ENCODE measurements at places on chromosomes 4 and X. TPM values are rescaled to one million over a fixed set of nuclear protein-coding genes. Genes with fewer than 3 reads are reported as not detected.

The OPRPN gene
- total RNA-seq: not detected

GRCh38 chrX:19535476-19535875, 20.2 kb upstream of the MAP3K15 start:
- no peaks in the 10 kb centered on the region for H3K4me1 ChIP-seq
- no peaks in the 10 kb centered on the region for H3K27me3 ChIP-seq
- no peak overlapping the region for H3K27ac ChIP-seq
- DNase-seq: peak; percentile 11

GRCh38 chrX:41981481-41982013, 58.2 kb upstream of the CASK start:
- H3K4me3 ChIP-seq: no peak overlapping the region
- H3K27me3 ChIP-seq: peaks cover 1% of the 10 kb centered on the region
- H3K4me1 ChIP-seq: peaks cover 10% of the 10 kb centered on the region
- H3K36me3 ChIP-seq: no peaks in the 10 kb centered on the region
- DNase-seq: no peak
- H3K27ac ChIP-seq: no peak overlapping the region

GRCh38 chr4:65968831-65969558, 298.7 kb upstream of the EPHA5 start:
- no peak for DNase-seq
- H3K4me1 ChIP-seq: peaks cover 18% of the 10 kb centered on the region
- H3K36me3 ChIP-seq: no peaks in the 10 kb centered on the region
- H3K27me3 ChIP-seq: no peaks in the 10 kb centered on the region

GRCh38 chr4:79576429-79576753, 168.4 kb upstream of the GK2 start:
- H3K27ac ChIP-seq: no peak overlapping the region
- no peaks in the 10 kb centered on the region for H3K36me3 ChIP-seq
- no peak overlapping the region for H3K4me3 ChIP-seq
- no peaks in the 10 kb centered on the region for H3K4me1 ChIP-seq
- H3K27me3 ChIP-seq: peaks cover 2% of the 10 kb centered on the region
- DNase-seq: no peak

- H3K4me3 ChIP-seq: no peak overlapping the region
- H3K36me3 ChIP-seq: no peaks in the 10 kb centered on the region
- DNase-seq: peak; percentile 43
- no peak overlapping the region for H3K27ac ChIP-seq
Observed at GRCh38 chr4:2436301-2436700, 17.5 kb downstream of the CFAP99 start.

The HPGD gene
- total RNA-seq: not detected

The NMU gene
- not detected for total RNA-seq

- no peak overlapping the region for H3K4me3 ChIP-seq
- DNase-seq: no peak
- H3K27me3 ChIP-seq: peaks cover 2% of the 10 kb centered on the region
- no peak overlapping the region for H3K27ac ChIP-seq
Observed at GRCh38 chr4:100880011-100880410, 362.2 kb upstream of the EMCN start.

DNA sequence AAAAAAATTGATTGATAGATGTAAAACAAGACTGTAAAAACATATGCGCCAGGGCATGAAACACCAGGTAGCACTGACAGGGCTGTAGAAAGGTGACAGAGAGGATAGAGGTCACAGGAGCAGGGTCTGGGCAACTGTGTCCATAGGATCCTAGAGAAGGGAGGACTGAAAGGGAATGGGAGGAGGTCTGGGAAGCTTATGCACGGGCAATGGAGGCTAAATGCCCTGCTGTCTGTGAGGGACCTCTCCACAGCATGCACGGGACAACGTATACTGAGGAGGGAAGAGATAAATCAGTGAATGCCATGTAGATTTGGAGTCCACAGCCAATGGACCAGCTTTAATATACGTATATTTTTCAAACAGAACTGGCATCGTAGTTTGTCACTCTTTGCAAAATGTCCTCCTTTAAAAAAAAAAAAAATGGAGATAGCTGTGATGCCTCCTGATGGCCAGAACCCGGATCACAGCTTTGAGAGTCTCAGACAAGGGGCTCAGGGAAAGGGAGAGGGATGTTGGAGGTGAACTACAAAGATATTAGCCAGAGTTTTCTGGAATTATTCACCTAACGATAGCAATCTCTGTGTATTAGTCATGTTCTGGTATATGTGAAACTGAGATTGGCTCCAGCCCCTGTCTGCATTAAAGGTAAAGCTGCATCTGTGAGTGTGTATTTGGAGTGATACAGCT, 16.0 kb downstream of the RAB40A start:
- H3K27ac ChIP-seq: peak overlapping the region; percentile 80
- peak; percentile 23 for DNase-seq
- H3K4me1 ChIP-seq: peaks cover 22% of the 10 kb centered on the region
- no peaks in the 10 kb centered on the region for H3K36me3 ChIP-seq
- peak overlapping the region; percentile 72 for H3K4me3 ChIP-seq
- H3K27me3 ChIP-seq: peaks cover 3% of the 10 kb centered on the region

The TLR2 gene
- not detected for total RNA-seq

DNA sequence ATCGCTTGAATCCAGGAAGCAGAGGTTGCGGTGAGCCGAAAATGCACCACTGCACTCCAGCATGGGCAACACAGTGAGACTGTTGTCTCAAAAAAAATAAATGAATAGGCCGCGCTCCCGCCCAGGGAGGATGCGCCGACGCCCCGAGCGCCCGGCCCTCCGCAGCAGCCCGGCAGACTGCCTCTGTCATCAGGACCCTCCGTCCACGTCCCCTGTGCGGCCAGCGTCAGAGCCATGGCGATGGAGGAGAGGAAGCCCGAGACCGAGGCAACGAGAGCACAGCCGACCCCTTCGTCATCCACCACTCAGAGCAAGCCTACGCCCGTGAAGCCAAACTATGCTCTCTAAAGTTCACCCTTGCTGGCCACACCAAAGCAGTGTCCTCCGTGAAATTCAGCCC, 21.4 kb downstream of the LIAS start:
- peaks cover 10% of the 10 kb centered on the region for H3K36me3 ChIP-seq
- no peak overlapping the region for H3K27ac ChIP-seq
- DNase-seq: no peak
- H3K27me3 ChIP-seq: no peaks in the 10 kb centered on the region

The APELA gene
- total RNA-seq: not detected

- peak; percentile 10 for DNase-seq
- H3K4me1 ChIP-seq: peaks cover 53% of the 10 kb centered on the region
- peaks cover 4% of the 10 kb centered on the region for H3K27me3 ChIP-seq
- H3K4me3 ChIP-seq: no peak overlapping the region
Observed at GRCh38 chr4:25792200-25792791, 70.5 kb downstream of the SEL1L3 start.

DNA sequence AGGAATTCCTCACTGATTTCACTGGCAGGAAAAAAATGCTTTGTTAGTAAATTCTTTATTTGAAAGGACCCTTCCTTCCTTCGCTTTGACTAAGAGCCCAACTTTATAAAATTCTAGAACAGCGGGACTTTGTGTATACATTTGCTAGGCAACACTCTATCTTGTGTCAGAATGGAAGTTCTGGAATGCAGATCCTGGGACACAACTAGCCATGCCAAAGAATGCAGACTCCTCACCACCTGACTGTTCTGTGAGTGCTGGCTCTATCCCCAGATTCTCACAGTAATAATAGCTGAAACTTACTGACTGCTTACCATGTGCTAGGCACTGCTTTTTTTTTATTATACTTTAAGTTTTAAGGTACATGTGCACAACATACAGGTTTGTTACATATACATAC, 73.3 kb upstream of the ZDHHC15 start:
- peak; percentile 38 for DNase-seq
- H3K4me3 ChIP-seq: no peak overlapping the region
- H3K27ac ChIP-seq: no peak overlapping the region
- no peaks in the 10 kb centered on the region for H3K27me3 ChIP-seq
- H3K36me3 ChIP-seq: no peaks in the 10 kb centered on the region

GRCh38 chr4:74023709-74024108, 14.8 kb downstream of the CXCL3 start:
- H3K27me3 ChIP-seq: peaks cover 2% of the 10 kb centered on the region
- H3K27ac ChIP-seq: no peak overlapping the region
- DNase-seq: no peak
- H3K4me1 ChIP-seq: no peaks in the 10 kb centered on the region
- H3K36me3 ChIP-seq: 0 out of 2 replicates have a peak, but pooled peaks cover 5% of the 10 kb centered on the region

- no peaks in the 10 kb centered on the region for H3K36me3 ChIP-seq
- H3K27me3 ChIP-seq: peaks cover 23% of the 10 kb centered on the region
- no peak overlapping the region for H3K27ac ChIP-seq
- no peak overlapping the region for H3K4me3 ChIP-seq
- H3K4me1 ChIP-seq: peaks cover 10% of the 10 kb centered on the region
- no peak for DNase-seq
Observed at GRCh38 chr4:83329521-83330110, 5.0 kb downstream of the HPSE start.

DNA sequence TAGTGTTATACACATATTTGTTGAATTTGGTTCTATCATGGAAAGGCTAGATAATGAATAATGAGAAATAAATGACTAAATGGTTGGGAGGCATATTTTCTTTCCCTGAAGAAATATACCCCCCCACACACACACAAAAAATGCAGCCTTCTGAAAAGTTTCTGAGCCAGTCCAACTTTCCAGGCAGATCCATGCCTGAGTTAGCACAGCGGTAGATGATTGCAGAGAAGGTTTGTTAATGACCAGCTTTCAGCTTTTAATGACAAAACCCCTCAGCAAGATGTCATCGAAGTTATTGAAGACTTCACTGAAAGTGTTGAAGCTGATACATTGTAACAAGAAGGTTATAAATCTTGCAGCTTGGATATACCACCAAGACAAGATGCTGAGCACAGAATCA, 61.4 kb downstream of the GBA3 start:
- H3K4me3 ChIP-seq: no peak overlapping the region
- no peak overlapping the region for H3K27ac ChIP-seq
- H3K36me3 ChIP-seq: no peaks in the 10 kb centered on the region
- no peak for DNase-seq
- no peaks in the 10 kb centered on the region for H3K27me3 ChIP-seq

The ACE2 gene
- total RNA-seq: not detected
